ENCODE measurements at places on chromosomes 12 and 14.

DNA sequence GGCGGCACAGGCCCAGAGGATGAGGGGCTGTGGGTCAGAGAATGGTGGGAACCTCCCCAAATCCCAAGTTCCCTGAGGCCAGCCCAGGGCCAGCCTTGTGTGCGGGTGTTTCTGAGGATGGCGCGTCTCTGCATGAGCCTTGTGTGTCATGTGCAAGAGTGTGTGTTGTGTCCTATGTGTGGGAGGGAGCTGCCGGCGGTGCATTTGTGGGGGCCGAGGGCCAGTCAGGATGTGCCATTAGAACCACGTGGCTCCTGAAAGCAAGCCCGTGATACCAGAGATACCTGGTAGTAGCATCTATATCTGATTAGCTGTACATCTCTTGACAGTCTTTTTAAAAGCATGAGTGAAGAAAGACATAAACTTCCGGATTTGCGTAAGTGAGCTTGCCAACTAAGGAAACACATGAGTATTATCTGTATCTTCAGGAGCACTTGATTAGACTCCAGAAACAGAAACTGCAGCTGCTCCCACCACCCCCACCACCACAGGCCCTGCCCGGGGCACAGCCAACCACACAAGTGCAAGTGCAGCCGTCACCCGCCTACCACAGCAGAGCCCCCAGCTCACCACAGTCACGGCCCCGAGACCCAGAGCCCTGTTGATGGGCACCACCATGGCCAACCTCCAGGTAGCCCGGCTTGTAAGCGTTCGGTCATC lies 19.2 kb downstream of the DDX51 start:
- no peak for DNase-seq

GRCh38 chr12:39426636-39427240 lies 16.2 kb downstream of the KIF21A start:
- DNase-seq, result no peak

DNA sequence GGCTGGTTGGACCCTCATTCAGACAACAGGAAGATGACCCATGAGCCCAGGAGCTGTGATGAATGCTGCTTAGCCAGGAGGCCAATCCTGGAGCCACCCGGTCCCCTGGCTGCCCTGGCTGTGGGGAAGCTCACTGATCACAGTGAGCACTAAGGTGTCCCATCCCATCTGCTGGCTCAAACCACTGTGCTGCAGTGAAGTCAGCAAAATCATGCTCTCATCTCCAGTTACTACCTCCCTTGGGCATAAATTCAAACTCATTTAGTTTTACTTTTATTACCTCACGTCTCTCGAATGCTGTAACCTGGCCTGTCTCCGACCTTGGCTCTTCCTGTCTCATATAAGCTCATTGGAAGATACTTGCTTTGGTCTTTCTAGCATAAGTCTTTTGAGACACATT lies 112.4 kb downstream of the APAF1 start:
- DNase-seq, result no peak

DNA sequence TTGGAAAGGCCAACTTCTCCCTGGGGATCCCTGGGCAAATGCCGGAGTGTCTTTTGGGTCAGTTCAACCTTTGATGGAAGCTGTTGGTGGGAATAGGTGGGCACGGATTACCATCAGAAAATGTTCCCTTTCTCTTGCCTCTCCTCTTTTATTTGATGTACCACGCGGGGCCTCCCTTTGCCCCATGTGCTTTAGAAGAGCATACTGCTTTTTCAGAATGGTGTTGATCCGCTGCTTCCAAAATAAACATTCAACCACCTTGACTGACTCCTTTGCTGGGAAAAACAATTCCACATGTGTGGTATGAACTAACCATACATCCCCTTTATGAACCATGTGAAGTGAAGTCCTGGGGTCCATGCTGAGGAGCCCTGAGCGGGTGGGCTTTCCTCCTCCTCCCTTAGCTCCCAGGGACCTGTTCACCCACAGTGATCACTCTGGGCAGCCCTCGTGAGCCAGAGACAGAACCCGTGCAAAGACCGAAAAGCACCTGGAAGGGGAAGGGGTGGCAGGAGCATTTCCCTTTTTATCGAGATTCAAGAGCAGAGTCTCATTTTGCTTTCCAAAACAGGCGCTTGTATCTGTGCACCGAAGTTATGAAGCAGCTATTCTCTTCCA lies 44.2 kb upstream of the PRMT8 start:
- DNase-seq, result no peak

- DNase-seq, result no peak
Observed at GRCh38 chr14:102451064-102451352, 58.6 kb downstream of the ANKRD9 start.
